ENCODE measurements at places on chromosomes 12 and 14. TPM values are rescaled to one million over a fixed set of nuclear protein-coding genes. Genes with fewer than 3 reads are reported as not detected.

GRCh38 chr14:22252686-22253085 is 336.3 kb downstream of the DAD1 start:
- DNase-seq: no peak
- H3K27me3 ChIP-seq: no peaks in the 10 kb centered on the region
- H3K27ac ChIP-seq: no peak overlapping the region
- H3K4me3 ChIP-seq: no peak overlapping the region
- H3K36me3 ChIP-seq: no peaks in the 10 kb centered on the region
- no peaks in the 10 kb centered on the region for H3K4me1 ChIP-seq

- H3K4me3 ChIP-seq: no peak overlapping the region
- no peaks in the 10 kb centered on the region for H3K27me3 ChIP-seq
- H3K4me1 ChIP-seq: peaks cover 11% of the 10 kb centered on the region
- no peaks in the 10 kb centered on the region for H3K36me3 ChIP-seq
- H3K27ac ChIP-seq: no peak overlapping the region
- no peak for DNase-seq
Measured at GRCh38 chr12:14264778-14265177, 100.7 kb upstream of the ATF7IP start.

- H3K4me3 ChIP-seq: peak overlapping the region; percentile 91
- peaks cover 3% of the 10 kb centered on the region for H3K27me3 ChIP-seq
- peak; percentile 5 for DNase-seq
- H3K36me3 ChIP-seq: peaks cover 3% of the 10 kb centered on the region
- H3K27ac ChIP-seq: peak overlapping the region; percentile 77
- peaks cover 29% of the 10 kb centered on the region for H3K4me1 ChIP-seq
Measured at GRCh38 chr12:95548056-95548538, 3.2 kb downstream of the USP44 start.

DNA sequence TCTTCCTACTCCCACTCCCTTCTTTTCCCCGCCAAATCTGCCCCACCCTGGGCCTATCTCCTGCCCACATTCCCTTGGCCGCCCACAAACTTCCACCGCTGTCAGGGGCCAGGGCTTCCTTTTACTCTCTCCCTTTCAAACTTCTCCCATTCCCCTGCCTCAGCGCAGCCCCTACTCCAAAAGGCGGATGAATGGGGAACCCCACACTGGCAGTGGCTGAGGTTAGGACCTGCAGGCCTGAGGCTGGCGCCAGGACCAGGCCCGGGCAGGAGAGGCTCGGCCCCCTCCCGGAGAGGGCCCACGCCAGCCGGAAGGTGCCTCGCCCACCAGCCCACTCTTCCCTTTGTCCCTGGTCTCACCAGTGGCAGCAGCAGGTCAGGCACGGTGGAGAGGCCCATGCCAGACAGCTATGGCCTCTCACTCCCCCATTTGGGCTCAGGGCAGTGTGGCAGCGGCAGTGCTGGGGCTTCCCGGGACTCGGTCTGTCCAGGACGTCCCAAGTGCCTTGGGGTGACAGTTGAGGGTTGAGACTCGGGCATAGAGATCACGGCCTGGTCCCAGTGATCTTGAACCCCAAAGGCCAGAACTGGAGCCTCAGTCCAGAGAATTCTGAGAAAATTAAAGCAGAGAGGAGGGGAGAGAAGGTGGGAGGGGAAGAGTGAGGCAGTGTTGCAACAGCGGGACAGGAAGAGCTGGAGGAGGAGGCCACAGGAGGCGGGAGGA is at the start of gene TNFRSF1A:
Gene TNFRSF1A, minus strand, starts transcription at position 660 of the 723 bp plus-strand sequence. Its CDS starts 262 bp downstream, at position 398.
- H3K27me3 ChIP-seq: no peaks in the 10 kb centered on the region
- H3K4me1 ChIP-seq: peaks cover 38% of the 10 kb centered on the region
- no peak within 1 kb of the TSS for H3K4me3 ChIP-seq
- DNase-seq: no peak
- H3K36me3 ChIP-seq: peaks cover 3% of the 10 kb centered on the region
- H3K27ac ChIP-seq: peak within 1 kb of the TSS; percentile 89

- peaks cover 4% of the 10 kb centered on the region for H3K27me3 ChIP-seq
- H3K27ac ChIP-seq: no peak overlapping the region
- H3K4me1 ChIP-seq: peaks cover 35% of the 10 kb centered on the region
- peaks cover 1% of the 10 kb centered on the region for H3K36me3 ChIP-seq
Measured at GRCh38 chr12:116592731-116593130, 33.5 kb downstream of the MAP1LC3B2 start.

- peaks cover 18% of the 10 kb centered on the region for H3K27me3 ChIP-seq
- DNase-seq: no peak
- H3K27ac ChIP-seq: no peak overlapping the region
- H3K36me3 ChIP-seq: no peaks in the 10 kb centered on the region
- no peak overlapping the region for H3K4me3 ChIP-seq
Measured at GRCh38 chr14:52589646-52590045, 37.0 kb downstream of the GPR137C start.

GRCh38 chr14:51963286-51963685 is 26.1 kb upstream of the RTRAF start:
- H3K4me3 ChIP-seq: no peak overlapping the region
- H3K4me1 ChIP-seq: peaks cover 46% of the 10 kb centered on the region
- H3K27ac ChIP-seq: peak overlapping the region; percentile 76

- peaks cover 37% of the 10 kb centered on the region for H3K4me1 ChIP-seq
- H3K27ac ChIP-seq: peak overlapping the region; percentile 42
- DNase-seq: no peak
- peaks cover 1% of the 10 kb centered on the region for H3K36me3 ChIP-seq
- H3K27me3 ChIP-seq: peaks cover 4% of the 10 kb centered on the region
- no peak overlapping the region for H3K4me3 ChIP-seq
Measured at GRCh38 chr14:61174987-61175386, 106.2 kb downstream of the TMEM30B start.

DNA sequence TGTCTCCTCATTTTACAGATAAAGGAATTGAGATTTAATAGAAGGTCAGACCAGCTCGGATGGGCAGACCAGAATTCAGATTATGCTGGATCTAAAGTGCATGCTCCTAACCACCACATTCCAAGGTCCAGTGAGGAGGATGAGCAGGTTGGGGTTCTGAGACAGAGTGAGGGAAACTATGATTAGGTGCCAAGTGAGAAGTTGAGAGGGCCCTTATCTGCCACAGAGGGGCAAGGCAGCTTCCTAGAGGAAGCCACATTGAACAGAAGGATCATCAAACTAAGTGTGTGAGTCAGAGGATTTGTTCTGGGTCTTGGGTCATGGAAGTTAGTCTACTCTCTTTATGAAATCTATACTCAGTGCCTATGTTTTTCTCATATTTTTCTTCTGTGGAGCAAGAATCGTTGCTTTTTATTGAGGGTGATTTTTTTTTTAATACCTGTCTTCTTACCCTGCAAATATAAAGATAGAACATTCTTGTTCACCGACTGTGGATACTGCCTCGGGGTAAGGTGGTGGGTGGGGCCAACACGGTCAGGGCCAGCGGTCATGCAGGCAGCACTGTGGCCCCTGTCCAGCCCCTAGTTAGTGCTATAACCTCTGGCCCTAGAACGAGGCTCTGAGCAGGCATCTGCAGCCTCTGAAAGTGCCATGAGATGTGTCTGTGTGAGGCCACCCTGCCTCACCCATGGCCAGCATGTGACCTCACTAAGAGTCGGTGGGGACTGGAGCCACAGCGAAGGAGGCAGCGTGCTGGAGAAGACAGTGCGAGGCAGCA is 55.6 kb upstream of the PTHLH start:
- H3K36me3 ChIP-seq: no peaks in the 10 kb centered on the region
- no peaks in the 10 kb centered on the region for H3K4me1 ChIP-seq
- H3K4me3 ChIP-seq: no peak overlapping the region
- no peak for DNase-seq

DNA sequence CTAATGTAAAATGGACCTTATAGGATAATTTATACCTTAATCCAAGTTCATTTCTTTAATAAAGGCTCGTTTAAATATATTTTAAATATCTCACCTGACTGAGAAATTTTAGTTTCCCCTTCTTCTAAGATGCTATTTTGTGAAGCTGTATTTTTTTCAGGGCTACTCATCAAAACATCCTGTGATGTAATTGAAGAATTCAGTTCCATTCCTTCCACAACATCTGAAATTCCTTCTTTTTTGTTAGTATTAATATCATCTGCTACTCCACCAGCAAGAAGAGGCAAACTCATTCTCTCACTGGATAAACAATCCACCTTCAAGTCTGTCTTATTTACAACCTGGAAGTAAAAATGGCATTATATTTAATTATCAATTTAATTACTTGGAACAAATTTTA is 22.5 kb downstream of the LGALS3 start:
- no peak for DNase-seq
- peaks cover 2% of the 10 kb centered on the region for H3K4me1 ChIP-seq
- peaks cover 45% of the 10 kb centered on the region for H3K36me3 ChIP-seq
- H3K4me3 ChIP-seq: no peak overlapping the region
- H3K27ac ChIP-seq: no peak overlapping the region

GRCh38 chr14:23326491-23327332 is 5.5 kb downstream of the PABPN1 start:
- no peak overlapping the region for H3K27ac ChIP-seq

The GYS2 gene
- total RNA-seq: 0.16 TPM

Data from activated T-helper 1 cell treated with anti-CD3 and anti-CD28 coated beads, Interleukin-12 subunit alpha, Interleukin-12 subunit beta, Interleukin-2, Interleukin-4 antibody, amounts not matched to agents 30 ng/mL and 10 ng/mL and 1 ng/mL, durations not matched to agents 14 hours and 24 hours and 36 hours (primary cell).